ENCODE measurements at places on chromosomes 7 and 10.

DNA sequence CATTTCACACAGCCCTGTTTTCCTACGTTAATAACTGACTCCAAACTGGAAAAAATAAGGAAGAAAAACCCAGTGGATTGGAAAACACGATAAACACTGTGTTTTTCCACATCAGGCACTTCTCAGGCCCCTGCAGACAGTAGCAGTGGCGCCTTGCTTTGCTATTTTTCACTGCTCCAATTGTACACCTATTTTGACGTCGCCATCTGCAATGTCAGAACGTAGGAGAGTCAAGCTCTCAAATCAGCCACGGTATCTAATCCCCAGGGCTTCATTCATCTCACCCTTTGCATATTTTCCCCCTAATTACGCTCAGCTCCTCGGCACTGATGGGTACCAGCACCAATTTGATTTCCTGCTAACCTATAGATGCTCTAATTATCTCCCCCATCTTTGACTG lies 338.1 kb upstream of the GALNT17 start:
- no peak for DNase-seq

GRCh38 chr7:152564656-152565250 lies 111.2 kb downstream of the XRCC2 start:
- no peak for DNase-seq

- DNase-seq: no peak
Observed at GRCh38 chr7:2702594-2702957, 14.6 kb downstream of the AMZ1 start.

GRCh38 chr10:44935201-44935965 lies 24.2 kb upstream of the RASSF4 start:
- no peak for DNase-seq

DNA sequence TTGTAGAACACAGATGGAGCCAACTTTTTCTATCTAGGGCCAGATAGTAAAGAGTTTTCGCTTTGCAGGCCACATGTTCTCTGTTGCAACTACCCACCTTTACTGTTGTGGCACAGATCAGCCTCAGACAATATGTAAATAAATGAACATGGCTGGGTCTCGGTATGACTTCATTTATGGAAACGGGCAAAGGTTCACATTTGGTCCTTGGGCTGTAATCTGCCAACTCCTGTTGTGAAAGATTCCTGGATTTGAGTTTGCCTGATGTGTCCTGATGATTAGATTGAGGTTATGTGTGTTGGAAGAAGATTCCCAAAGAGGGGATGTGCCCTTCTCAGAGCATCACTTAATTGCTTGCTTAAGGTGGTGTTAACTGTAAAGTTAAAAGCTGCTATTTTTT lies 38.2 kb downstream of the RBM20 start:
- no peak for DNase-seq
